D721Med (cell line): ENCODE measurements at places on chromosomes 3 and 15.

- DNase-seq = no peak
These were observed 22.9 kb downstream of the BBX start for GRCh38 chr3:107545680-107546120.

DNA sequence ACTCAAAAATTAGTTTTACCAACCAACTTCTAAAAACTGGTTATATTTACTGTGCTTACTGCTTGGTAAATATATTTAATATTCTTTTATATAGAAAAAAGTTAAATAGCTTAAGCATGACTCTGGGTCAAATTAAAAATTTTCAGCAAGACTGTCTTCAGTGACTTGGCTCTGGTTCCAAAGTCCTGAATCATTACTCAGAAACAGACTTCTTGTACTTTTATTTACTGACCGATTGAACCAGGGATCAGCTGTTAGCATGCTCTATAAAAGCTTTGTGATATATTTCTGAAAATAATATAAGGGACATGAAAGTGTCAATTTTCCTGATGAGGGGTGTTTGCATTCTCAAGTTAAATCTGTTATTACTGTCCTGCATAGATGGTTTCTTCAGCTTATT lies 164.3 kb downstream of the MCTP2 start:
- no peak for DNase-seq

DNA sequence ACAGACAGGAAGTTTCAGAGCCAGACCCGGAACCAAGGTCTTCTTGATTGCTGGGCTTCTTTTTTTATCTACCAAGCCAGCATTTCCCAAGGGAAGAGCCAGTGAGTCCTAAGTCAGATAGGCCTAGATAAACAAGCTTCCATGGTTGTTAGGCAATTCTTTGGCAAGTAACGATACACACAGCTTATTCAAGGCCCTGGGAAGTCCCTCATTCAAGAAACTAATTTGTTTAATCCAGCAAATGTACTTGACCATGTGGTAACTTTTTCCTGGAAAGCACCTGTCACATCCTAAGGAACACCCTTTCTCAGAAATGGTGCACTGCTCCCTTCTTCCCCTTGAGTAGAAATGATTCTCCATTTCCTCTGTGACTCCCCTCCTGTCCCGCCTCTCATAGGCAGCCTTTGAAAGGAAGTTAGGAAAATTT lies 209.9 kb downstream of the ITPR1 start:
- DNase-seq = no peak

- no peak for DNase-seq
These were observed 46.4 kb upstream of the IQSEC1 start for GRCh38 chr3:13119471-13120220.

- DNase-seq = no peak
These were observed 38.8 kb downstream of the TYRO3 start for GRCh38 chr15:41597787-41598186.

DNA sequence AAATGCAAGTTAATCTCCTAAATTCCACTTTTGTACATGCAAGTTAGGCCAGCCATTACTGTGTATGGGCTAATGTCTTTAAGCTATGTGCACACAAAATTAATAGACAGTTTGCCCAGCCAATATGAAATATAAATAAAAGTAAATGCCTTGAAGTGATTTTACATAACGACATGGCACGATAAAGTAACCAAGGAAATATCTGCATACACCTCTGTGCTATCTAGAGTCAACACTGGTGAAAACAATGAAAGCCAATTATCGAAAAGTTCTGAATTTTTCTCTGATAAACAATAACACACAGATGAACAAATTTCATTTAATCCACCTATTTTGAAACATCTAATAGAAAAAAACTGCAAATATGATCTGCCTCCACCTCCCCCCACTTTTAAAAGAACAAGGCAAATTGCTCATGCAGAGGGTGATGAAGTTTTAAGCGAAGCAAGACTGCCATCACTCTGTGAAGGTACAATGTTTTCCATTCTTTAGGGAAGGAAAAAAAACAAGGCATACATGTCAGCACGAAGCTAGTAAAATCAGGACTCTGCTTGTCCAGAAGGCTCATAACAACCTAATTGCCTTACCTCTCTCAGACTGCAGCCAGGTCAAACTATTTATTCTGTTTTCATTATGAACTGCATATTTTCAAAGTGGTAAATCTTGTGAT lies 317.7 kb downstream of the MECOM start:
- no peak for DNase-seq

DNA sequence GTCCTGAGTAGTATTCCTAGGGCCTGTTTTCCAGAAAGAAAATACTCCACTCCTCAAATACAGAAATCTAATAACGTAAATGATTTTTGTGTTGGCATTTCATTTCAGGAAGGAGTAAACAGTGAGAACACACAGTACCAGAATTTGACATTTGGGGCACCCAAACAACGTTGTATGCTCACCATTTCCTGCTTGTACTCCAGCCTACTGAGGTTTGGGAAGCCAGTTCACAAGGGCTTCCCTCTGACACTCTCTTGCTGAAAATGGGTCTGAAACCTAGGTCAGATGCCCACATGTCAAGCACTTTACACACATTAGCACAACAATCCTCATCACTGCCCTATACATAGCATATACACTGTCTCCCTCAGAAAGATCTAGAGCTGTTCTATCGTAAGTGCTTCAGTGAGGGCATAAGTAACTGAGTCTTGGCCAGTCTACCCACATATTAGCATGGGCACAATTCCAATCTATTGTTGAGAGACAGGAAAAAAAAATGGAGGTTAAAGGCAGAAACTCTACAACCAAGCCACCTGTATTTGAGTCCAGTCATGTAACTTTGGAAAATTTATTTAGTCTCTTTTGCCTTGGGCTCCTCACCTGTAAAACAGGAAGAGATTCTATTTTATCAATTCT lies 43.5 kb upstream of the RSL24D1 start:
- no peak for DNase-seq

- no peak for DNase-seq
These were observed 916.8 kb downstream of the CADM2 start for GRCh38 chr3:85875589-85875988.

- no peak for DNase-seq
These were observed 14.7 kb downstream of the CFAP91 start for GRCh38 chr3:119717520-119717919.

GRCh38 chr3:38580450-38581382 lies 68.8 kb downstream of the SCN5A start:
- DNase-seq = no peak

DNA sequence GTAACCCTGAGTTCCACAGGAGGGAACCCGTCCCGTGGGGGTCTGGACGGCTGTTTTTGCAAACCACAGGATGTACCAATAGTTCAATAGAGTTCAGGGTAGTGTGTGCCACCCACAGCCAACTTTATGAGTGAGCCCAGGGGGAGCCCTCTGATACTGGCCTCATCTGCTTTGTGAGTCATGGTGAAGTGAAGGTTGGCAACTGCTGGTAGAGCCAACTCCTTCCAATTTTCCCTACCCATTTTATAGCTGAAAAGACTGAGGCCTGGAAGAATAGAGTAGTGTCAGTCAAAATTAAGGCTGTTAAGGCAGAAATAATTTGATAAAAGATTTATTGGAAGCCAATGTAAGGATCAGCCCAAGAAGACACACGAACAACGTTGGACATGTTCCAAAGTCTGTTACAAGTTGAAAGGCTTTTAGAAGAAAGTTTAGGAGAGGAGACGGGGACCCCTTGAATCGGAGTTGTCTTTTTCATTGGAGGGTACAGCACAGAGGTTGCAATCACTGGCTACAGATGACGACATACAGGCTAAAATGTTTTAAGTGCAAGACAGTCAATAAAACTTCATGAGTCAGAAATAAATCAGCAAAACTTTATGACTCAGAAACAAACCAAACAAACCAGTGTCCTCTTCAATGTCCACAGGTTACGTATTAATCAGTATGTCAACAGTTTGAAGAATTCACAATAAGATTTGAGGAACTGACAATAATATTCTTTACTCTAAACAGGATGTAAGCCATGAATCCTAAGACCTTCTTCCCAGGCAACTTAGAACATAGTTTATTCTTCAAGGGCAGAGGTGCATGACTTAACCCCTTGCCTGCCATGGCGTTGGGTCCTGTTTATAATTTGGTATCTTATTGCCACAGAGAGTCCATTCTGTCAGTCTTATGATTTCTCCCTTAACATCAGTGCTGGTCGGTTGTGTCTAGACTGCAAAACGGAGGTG lies 62.9 kb upstream of the NR2E3 start:
- DNase-seq = no peak

DNA sequence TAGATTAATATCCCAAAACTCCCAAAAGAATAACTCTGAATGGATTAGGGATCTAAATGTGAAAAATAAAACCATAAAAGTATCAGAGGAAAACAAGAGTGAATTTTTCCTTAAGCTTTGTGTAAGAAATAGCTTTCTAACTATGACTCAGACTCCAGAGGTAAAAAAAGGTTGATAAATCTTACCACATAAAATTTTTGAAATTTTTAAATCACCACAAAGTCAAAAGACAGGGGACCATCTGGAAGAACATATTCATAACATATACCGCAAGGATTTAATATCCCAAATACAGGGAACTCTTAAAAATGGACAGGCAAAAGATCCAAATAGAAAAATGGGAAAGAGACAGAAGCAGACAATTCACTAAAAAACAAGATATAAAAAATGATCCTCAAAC lies 145.0 kb downstream of the ARNT2 start:
- DNase-seq = no peak

GRCh38 chr3:50995085-50995824 lies 320.5 kb downstream of the DOCK3 start:
- DNase-seq = no peak

- no peak for DNase-seq
These were observed 156.0 kb downstream of the PDE8A start for GRCh38 chr15:85137489-85138168.

- no peak for DNase-seq
These were observed 1.3 kb upstream of the STAG1 start for GRCh38 chr3:136753326-136753939.

- no peak for DNase-seq
These were observed 35.9 kb upstream of the TMEM115 start for GRCh38 chr3:50395070-50395860.

DNA sequence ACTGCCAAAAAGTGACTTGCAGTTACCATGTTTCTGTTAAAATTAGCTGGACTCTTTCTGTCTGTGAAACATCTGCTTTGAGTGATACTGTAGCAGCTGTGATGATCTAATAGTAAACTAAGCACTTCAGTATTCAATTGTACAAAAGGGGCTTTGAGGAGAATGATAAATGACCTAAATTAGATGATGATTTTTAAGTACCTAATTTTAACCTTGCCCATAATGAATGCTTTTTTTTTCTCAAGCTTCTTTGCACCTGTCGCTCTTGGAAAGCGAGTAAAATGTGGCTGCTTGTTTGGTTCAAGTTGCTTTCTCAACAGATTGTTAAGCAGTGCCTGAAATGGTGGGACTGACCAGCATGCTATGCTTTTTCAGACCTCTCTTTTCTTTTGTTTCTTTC lies 752.3 kb downstream of the EPHA3 start:
- no peak for DNase-seq

- DNase-seq = no peak
These were observed 46.0 kb upstream of the CD47 start for GRCh38 chr3:108136561-108137459.

- no peak for DNase-seq
These were observed 4.3 kb downstream of the RLBP1 start for GRCh38 chr15:89217031-89217430.

- peak; percentile 63 for DNase-seq
These were observed 171.1 kb downstream of the KCNAB1 start for GRCh38 chr3:156291272-156292123.

DNA sequence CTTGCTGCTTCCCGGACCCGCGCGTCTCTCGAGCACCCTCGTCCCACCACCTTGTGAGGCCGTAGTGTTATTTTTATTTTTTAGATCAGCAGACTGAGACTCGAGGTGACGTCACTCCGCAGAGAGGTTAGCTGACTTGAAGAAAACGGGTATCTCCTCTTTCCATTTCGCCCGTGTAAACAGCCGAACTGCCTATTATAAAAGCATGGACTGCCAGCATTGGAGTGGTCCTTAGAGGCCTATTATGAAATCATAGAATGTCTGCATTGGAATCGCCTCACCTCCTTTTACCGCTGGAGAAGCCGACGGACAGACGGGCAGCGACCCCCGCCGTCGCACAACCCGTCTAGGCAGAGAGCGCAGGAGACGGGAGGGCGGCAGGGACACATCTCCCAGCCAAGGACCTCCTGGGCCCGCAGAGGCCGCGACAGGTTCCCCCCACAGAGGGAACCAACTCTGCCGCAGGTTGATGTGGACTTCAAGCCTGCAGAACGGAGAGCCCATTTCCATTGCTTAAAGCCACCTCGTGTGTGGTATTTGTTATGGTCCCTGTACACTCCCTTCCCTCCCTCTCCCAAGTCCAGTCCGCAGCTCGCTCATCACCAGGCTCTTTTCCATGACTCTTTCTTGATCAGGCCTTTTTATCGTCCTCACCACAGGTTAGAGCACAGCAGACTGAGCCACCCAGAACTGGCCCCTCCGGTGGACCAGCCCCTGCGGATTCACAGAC lies 540 bp upstream of the PPP1R2 start:
- no peak for DNase-seq

GRCh38 chr3:168091302-168091858 lies 4.3 kb downstream of the GOLIM4 start:
- DNase-seq = no peak

- no peak for DNase-seq
These were observed 31.0 kb downstream of the NXPE3 start for GRCh38 chr3:101810022-101810418.

DNA sequence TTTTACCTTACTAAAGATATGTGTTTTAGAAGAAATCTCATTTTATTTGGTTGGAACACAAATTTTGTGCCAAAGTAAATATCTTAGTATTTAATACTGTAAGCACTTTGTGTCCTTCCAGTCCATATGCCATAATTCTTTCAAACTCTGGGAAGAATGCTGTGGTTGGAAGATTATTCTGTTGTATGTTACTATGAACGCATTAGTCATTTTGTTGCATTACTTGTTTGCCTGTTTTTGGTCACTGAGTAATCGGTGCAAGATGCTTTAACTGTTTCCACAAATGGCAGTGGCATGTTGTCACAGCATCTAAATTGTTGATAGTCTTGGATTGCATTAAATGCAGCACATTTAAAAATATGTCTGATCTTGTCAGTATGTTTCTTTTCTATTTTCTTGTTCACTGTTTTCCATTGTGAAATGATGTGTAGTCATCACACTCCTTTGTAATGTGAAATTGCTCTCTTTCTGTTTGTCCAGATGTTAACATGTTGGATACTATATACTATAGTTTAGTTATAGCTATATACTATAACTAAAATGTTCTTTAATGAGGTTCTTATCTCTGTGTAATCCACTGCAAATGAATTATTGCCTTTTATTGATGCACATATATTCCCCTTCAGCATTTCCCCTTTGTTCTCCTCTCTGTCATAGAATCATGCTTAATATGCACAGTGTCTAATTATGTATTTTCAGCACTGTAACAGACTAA lies 89.9 kb upstream of the FLNB start:
- no peak for DNase-seq

- DNase-seq = no peak
These were observed 275.0 kb downstream of the ZBTB20 start for GRCh38 chr3:114872050-114872449.

- DNase-seq = no peak
These were observed 15.8 kb downstream of the ISG20 start for GRCh38 chr15:88654430-88655102.

GRCh38 chr3:139095803-139096466 lies 51.2 kb upstream of the PRR23C start:
- DNase-seq = no peak
